SJSA1 (cell line): ENCODE measurements at places on chromosomes 7 and 10. TPM values are rescaled to one million over a fixed set of nuclear protein-coding genes. Genes with fewer than 3 reads are reported as not detected.

- DNase-seq = no peak
- no peaks in the 10 kb centered on the region for H3K27me3 ChIP-seq
Observed at GRCh38 chr10:44309939-44310761, 74.7 kb downstream of the CXCL12 start.

The ELAPOR2 gene
- total RNA-seq = 0.89 TPM in 1 of 2 replicates, not detected in the other

DNA sequence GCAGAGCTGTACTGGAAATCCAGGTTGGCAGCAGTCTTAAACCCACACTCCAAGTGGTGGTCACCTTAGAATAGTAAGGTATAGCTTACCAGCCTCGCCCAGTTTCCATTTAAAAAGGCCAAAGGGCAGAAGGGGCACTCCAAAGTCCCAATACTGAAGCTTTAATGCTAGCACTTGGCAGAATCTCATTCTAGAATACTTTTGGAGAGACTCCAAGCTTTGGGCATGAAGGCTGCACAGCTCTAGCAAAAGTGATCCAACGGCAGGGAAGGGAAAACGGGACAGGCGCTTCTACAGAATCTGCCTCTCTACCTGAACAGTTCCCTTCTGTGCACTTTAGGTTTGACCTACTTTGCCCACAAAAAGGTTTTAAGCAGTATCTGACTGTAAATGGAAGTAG, 19.7 kb downstream of the SMURF1 start:
- H3K27ac ChIP-seq = no peak overlapping the region
- H3K27me3 ChIP-seq = no peaks in the 10 kb centered on the region
- peaks cover 7% of the 10 kb centered on the region for H3K36me3 ChIP-seq
- H3K4me1 ChIP-seq = peaks cover 8% of the 10 kb centered on the region

DNA sequence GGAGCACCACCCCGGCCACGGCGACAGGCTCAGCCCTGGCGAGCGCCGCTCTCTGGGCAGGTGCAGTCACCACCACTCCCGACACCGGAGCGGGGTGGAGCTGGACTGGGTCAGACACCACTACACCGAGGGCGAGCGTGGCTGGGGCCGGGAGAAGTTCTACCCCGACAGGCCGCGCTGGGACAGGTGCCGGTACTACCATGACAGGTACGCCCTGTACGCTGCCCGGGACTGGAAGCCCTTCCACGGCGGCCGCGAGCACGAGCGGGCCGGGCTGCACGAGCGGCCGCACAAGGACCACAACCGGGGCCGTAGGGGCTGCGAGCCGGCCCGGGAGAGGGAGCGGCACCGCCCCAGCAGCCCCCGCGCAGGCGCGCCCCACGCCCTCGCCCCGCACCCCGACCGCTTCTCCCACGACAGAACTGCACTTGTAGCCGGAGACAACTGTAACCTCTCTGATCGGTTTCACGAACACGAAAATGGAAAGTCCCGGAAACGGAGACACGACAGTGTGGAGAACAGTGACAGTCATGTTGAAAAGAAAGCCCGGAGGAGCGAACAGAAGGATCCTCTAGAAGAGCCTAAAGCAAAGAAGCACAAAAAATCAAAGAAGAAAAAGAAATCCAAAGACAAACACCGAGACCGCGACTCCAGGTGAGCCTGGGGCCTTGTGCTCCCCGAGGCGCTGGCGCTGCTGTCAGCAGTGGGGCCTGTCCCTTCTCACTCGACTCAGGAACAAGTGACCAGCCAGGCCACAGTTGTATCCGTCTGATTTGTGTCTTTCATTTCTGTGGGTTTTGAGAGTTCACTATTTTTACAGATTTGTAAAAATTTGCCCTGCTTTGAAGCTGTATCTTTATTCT, 117.7 kb downstream of the CYTH3 start:
- no peak for DNase-seq
- no peaks in the 10 kb centered on the region for H3K4me1 ChIP-seq
- H3K27me3 ChIP-seq = no peaks in the 10 kb centered on the region
- H3K4me3 ChIP-seq = no peak overlapping the region
- no peak overlapping the region for H3K27ac ChIP-seq

GRCh38 chr10:34251177-34251576, 563.9 kb downstream of the PARD3 start:
- no peak overlapping the region for H3K27ac ChIP-seq
- no peaks in the 10 kb centered on the region for H3K27me3 ChIP-seq
- H3K4me1 ChIP-seq = peaks cover 44% of the 10 kb centered on the region
- DNase-seq = no peak

- no peaks in the 10 kb centered on the region for H3K4me1 ChIP-seq
- DNase-seq = no peak
- no peaks in the 10 kb centered on the region for H3K27me3 ChIP-seq
- H3K27ac ChIP-seq = no peak overlapping the region
- no peaks in the 10 kb centered on the region for H3K36me3 ChIP-seq
Observed at GRCh38 chr7:118792682-118793081, 568.2 kb downstream of the ANKRD7 start.

The VENTX gene
- total RNA-seq = not detected in 2 replicates

DNA sequence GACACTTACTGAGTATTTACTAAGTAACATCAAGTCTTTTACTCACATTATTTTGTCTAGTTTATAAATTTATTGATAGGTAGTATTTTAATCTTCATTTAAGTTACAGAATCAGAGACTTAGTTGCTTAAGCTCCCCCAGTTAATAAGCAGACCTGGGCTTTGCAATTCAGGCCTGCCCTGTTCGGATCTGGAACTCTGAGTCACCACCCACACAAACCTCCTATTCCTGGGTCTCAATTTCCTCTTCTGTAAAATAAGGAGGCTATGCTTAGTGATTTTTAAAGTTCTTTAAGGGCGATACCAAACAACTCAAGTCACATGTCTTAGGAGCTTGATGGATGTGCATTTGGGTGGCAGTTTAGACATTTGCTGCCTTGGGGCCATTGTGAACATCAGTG, 3.5 kb upstream of the MGAM start:
- H3K27me3 ChIP-seq = no peaks in the 10 kb centered on the region
- H3K4me3 ChIP-seq = no peak overlapping the region
- H3K27ac ChIP-seq = no peak overlapping the region
- H3K36me3 ChIP-seq = no peaks in the 10 kb centered on the region

The TFR2 gene
- total RNA-seq = not detected in 2 replicates

The GRM8 gene
- not detected in 2 replicates for total RNA-seq

DNA sequence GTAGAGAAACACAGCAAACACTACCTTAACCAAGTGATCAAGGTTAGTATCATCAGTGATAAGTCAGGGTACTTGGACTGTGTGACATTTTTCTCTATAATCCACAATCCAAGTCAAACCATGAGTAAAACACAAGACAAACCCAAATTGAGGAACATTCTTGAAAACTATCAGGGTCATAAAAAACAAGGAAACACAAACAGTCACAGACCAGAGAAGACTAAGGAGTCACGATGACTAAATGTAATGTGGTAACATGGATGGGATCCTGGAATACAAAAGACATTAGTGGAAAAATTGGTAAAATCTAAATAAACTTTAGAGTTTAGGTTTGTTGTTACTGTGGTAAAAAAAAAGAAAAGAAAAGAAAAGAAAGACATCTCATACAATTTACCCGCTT, 103.8 kb downstream of the ARMH3 start:
- peaks cover 13% of the 10 kb centered on the region for H3K4me1 ChIP-seq
- H3K36me3 ChIP-seq = peaks cover 28% of the 10 kb centered on the region
- H3K4me3 ChIP-seq = no peak overlapping the region
- no peaks in the 10 kb centered on the region for H3K27me3 ChIP-seq
- DNase-seq = peak; percentile 56
- peak overlapping the region; percentile 40; the same call in 1 of the 2 replicates for H3K27ac ChIP-seq

DNA sequence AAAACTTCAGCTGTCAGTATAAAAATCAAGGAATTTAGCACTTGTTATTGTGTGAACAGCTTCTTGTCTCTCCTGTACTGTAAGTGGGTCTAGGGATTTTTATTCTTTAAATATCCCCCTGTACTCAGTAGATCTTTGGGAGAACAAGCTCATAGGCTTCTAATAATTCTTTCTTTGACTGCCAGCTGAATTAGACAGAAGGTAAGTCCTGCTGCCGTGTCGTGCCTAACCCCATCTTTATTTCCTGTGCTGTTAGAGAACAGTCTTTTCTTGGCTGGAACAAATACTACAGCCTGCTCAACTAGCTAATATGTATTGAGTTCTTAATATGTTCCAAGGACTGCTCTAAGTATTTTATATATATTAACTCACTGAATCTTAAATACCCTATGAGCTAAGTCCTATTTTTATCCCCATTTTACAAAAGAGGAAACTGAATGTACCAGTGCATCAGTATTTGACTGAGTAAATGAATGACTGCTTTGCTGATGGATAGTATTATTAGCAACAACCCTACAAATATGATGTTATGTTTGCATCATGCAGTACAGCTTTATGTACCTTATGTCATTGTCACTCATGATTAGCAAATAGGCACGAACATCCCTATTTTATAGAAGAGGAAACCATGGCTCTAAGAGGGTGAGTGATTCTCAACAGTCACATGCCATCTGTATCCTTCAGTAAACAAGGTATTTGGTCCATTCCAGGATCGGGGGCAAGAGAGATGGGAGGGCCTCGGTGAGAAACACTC, 5.5 kb upstream of the DUSP5 start:
- H3K27ac ChIP-seq = no peak overlapping the region
- H3K4me1 ChIP-seq = peaks cover 54% of the 10 kb centered on the region
- no peaks in the 10 kb centered on the region for H3K36me3 ChIP-seq
- H3K27me3 ChIP-seq = no peaks in the 10 kb centered on the region

DNA sequence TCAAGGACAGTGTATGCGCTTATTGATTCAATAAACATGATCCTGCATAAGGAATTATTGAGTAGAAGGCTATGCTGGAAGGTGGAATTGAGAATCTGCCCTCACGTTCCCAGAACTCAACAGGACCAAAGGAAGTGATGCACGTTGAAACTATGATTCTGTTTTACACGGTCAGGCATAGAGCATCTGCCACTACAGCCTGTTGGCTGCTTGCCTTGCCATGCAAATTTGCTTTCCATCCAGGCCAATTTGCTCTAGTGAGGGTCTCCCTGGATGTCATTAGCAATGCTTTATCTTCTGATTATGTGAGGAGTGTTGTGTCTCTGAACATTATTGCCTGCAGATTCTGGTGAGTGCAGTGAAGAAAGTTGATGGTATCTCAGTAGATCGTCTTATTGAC, 132.9 kb downstream of the ADRA2A start:
- no peaks in the 10 kb centered on the region for H3K27me3 ChIP-seq
- DNase-seq = no peak
- H3K36me3 ChIP-seq = no peaks in the 10 kb centered on the region
- peaks cover 32% of the 10 kb centered on the region for H3K4me1 ChIP-seq
- H3K4me3 ChIP-seq = no peak overlapping the region
- H3K27ac ChIP-seq = no peak overlapping the region

- peak; percentile 42 for DNase-seq
- no peaks in the 10 kb centered on the region for H3K27me3 ChIP-seq
- H3K4me1 ChIP-seq = no peaks in the 10 kb centered on the region
- no peak overlapping the region for H3K4me3 ChIP-seq
- no peaks in the 10 kb centered on the region for H3K36me3 ChIP-seq
Observed at GRCh38 chr7:16071246-16071857, 350.0 kb downstream of the CRPPA start.

The NKX6-2 gene
- total RNA-seq = not detected in 2 replicates

DNA sequence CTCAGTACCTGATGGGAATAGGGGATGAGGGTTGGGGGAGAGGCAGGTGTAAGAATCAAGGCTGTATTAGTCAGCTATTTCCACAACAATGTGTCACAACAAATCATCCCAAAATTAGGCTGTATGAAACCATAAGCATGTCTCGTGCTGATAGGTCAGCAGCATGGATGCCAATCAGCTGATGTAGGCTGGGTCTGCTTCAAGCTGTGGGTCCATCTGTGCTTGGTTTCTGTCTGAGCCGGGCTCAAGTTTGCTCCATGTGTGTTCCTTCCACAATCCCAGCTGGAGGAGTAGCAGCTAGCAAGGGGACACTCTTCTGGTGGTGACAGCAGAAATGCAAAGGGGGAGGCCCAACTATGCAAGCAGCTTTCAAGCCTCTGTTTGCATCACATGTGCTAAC, 97.9 kb upstream of the ZNF746 start:
- H3K27me3 ChIP-seq = no peaks in the 10 kb centered on the region
- no peak overlapping the region for H3K4me3 ChIP-seq
- no peak overlapping the region for H3K27ac ChIP-seq
- H3K4me1 ChIP-seq = no peaks in the 10 kb centered on the region
- peaks cover 43% of the 10 kb centered on the region for H3K36me3 ChIP-seq
- DNase-seq = no peak

DNA sequence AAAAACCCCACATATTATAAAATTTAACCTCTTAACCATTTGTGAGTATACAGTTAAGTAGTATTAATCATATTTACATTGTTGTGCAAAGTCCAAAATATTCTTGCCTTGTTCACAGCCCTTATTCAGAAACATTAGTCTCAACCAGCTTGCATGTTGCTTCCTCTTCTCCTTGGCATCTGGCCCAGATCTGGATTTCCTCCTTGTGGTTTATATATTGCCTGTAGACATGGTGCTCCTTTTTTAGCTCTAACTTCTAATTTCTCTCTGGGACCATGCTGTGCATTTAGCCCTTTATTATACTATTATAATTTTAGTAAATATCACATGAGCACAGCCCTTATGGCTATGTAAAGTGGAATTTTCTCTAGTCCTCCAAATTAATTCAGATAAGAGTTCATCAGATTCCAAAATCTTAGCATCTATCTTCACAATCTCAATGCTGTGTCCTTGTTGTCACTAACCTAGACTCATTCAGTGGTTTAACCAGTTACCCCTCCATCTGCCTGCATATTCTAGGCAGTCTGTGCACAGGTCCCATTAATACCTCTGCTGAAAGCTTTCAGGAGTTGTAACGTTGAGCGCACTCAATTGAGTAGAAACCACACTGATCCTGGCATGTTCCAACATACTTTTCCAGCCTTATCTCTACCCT, 7.9 kb downstream of the CPED1 start:
- peaks cover 35% of the 10 kb centered on the region for H3K36me3 ChIP-seq
- H3K27ac ChIP-seq = no peak overlapping the region
- peak; percentile 81 for DNase-seq
- H3K27me3 ChIP-seq = no peaks in the 10 kb centered on the region
- peaks cover 74% of the 10 kb centered on the region for H3K4me1 ChIP-seq
- no peak overlapping the region for H3K4me3 ChIP-seq

The PRTFDC1 gene
- total RNA-seq = 15.0 and 48.6 TPM in 2 replicates
